Epithelial cell of esophagus (primary cell): ENCODE measurements at places on chromosomes 11 and 22.
A peak's percentile ranks its signal among the peaks of the same experiment; 100 is the strongest.

GRCh38 chr11:112584672-112585071 is 324.0 kb upstream of the PLET1 start:
- peak; percentile 49 for DNase-seq

DNA sequence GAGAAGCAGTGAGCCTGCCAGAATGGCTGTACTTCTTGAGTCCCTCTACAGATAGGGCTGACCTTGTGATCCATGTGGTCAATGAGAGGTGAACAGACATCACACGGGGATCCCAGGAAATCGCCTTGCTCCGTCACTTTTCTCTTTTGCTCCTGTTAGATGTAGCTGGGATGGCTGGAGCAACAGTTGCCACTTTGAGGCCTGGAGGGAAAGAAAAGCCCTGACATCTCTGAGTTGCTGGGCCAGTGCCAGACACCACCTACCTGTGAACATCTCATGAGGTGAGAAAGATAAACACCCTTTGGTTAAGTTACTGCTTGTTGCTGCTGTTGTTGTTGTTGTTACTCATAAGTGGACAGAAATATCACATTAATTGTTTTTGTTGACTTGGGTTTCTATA is 840.3 kb downstream of the TBC1D22A start:
- no peak for DNase-seq

- DNase-seq: no peak
Measured at GRCh38 chr11:90323289-90323688, 100.4 kb upstream of the CHORDC1 start.

DNA sequence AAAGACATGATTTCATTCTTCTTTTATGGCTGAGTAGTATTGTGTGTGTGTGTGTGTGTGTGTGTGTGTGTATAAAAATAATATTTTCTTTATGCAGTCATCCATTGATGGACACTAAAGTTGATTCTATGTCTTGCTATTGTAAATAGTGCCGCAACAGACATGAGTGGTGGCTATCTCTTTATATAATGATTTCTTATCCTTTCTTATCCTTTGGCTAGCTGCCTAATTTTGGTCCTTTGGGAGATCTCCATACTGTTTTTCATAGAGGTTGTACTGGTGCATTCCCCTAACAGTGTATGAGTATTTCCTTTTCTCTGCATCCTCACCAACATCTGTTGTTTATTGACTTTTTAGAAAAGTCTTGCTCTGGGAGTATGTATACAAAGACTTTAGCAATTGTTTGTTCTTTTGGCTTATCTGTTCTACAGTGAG is 107.0 kb downstream of the STIM1 start:
- DNase-seq: no peak

GRCh38 chr11:80388130-80388529 is 947.3 kb upstream of the TENM4 start:
- DNase-seq: peak; percentile 46

GRCh38 chr11:130473795-130474377 is 25.4 kb downstream of the ADAMTS15 start:
- DNase-seq: no peak

- no peak for DNase-seq
Measured at GRCh38 chr11:115710980-115711379, 206.8 kb upstream of the CADM1 start.

DNA sequence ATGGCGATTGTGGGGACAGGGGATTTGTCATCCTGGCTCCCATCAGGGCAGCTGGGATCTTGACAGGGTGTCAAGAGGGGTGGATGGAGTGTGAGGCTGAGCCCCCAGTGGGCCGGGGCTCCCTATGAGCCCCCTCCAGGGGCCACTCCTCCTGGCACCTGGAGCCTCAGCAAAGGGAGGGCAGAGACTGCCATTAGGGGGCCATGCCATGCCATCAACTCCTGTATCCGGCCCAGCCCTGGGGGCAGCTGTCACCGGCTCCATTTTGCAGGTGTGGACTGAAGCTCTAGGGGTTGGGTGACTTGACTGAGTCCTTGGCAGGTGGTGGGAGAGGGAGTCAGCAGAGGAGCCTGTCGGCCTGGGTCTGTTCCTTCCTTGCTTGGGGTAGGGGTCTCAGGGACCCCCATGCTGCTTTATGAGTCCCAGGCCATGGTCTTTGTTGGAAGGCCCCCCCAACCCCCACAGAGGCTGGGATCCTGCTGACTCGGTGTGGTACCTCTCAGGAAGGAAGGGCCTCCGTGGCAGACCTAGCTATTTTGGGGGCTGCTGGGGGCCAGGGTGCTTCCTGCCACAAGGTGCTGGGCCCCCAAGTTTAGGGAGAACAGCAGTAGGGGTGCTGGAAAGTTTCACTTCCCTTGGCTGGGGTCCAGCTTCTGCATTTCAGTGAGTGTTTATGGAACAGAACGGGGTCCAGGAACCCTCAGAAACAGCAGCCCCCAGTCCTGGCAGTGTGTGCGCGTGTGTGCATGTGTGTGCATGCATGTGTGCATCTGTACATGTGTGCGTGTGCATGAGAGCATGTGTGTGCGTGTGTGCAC is 1.5 kb downstream of the ACY3 start:
- no peak for DNase-seq

GRCh38 chr11:128908391-128909246 is 17.5 kb downstream of the KCNJ5 start:
- DNase-seq: peak; percentile 84

DNA sequence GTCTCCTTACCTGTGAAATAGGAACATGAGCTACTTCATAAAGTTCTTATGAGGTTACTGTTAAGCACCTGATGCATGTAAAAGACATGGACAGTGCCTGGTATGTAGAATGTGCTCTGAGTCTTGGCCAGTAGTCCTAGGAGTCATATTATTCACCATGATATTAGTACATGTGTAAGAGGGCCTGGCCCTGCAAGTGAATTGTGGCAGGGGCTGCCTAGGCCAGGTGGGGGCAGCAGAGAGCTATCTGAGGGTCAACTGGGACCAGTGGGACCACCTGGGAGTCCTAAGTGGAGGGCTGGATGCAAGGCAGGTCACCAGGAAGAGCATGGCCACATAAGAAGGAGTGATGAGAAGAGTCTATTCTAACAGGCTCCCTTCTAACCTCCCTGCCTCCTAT is 529.5 kb downstream of the SOX6 start:
- peak; percentile 30 for DNase-seq
